ENCODE measurements at places on chromosomes 3 and 15.

GRCh38 chr3:167909504-167909896, 174.0 kb downstream of the SERPINI1 start:
- no peak for DNase-seq

GRCh38 chr3:17800232-17800631, 57.8 kb upstream of the TBC1D5 start:
- peak; percentile 95 for DNase-seq

- peak; percentile 63 for DNase-seq
Observed at GRCh38 chr3:173932624-173933023, 535.1 kb downstream of the NLGN1 start.

GRCh38 chr15:86644339-86644738, 564.7 kb downstream of the AGBL1 start:
- no peak for DNase-seq

DNA sequence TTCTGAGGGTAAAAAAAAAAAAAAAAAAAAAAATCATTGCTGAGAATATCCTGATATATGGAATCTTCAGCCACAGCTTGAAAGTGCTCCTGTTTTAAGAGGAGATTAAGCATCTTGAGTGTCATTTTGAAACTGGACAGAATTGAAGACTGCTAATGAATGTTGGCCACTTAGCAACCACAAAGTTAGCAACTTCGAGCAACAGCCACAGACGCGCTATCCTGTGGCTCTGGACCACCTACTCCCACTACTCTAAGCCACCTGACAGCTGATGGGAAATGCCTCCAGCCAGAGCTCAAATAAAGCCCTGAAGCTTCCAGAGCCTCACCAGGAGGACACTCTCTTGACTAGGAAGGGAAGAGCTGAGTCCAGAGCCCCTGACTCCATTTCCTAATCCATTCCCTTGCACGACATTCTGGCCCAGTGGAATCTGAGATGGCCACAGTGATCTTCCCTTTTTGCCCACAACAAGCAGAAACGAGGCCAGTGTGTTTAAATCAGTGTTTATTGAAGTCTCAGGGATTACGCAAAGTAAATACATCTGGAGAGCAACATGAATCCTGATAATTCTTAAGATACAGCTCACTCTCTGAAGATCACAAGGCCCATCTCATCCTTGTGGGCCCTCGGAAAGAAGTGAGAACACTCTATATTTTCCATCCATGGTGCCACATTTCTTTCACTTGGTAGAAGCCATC, 58.6 kb downstream of the TMEM212 start:
- DNase-seq, result no peak

DNA sequence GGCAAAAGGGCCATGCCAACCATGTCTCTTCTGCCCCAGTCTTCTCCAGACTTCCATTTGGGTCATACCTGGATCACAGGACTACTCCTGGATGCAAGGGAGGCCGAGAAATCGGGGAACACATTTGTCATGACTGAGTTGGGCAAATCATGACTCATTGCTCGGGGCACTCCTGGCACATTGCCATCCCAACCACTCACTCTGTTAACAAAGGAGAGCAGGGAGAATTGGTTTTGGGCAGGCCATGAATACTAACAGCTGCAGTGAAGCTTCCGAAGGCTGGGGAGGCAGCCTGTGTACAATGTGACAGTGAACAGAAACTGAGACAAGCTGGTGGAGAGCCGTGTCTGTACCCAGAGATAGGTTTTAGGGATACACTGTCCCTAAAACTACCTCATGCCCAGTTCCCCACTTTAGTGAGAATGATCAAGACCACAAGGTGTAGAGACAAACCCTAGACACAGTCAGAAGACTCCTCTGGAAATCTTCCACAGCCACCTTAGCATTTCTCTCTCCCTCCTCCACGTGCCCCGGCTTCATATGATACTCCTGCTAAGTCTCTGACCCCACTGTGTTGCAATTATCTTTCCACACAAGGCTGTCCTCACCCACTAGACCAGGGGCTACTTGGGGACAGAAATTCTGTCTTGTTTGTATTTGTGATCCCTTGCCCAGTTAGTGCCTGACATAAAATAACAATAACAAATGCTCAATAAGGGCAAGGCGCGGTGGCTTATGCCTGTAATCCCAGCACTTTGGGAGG, 10.5 kb upstream of the BUB1B start:
- DNase-seq, result peak; percentile 34

DNA sequence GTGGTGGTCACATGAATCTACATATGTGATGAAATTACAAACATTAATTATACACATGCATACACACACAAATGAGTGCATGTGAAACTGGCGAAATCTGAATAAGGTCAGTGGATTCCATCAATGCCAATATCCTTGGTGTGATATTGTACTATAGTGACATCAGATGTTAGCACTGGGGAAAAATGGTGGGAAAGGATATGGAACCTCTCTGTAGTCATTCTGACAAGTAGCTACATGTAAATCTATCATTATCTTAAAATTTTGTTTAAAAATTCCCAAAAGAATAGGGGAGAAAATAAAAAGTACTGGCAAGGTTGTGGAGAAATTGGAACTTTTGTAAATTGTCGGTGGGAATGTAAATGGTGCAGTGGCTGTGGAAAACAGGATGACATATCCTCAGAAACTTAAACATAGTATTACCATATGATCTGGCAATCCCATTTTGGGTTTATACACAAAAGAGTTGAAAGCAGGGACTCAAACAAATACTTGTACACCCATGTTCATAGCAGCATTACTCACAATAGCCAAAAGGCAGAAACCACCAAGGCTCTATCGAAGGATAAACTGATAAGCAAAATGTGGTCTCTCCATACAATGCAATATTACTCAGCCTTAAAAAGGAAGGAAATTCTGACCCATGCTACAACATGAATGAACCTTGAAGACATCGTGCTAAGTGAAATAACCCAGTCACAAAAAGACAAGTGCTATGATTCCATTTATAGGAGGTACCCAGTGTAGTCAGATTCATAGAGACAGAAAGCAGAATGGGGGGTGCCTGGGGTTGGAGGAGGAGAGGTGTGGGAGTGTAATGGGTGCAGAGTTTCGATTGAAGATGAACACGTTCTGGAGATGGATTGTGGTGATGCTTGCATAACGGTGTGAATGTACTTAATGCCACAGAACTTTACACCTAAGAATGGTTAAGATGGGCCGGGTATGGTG, 25.3 kb upstream of the HRH1 start:
- DNase-seq, result no peak

DNA sequence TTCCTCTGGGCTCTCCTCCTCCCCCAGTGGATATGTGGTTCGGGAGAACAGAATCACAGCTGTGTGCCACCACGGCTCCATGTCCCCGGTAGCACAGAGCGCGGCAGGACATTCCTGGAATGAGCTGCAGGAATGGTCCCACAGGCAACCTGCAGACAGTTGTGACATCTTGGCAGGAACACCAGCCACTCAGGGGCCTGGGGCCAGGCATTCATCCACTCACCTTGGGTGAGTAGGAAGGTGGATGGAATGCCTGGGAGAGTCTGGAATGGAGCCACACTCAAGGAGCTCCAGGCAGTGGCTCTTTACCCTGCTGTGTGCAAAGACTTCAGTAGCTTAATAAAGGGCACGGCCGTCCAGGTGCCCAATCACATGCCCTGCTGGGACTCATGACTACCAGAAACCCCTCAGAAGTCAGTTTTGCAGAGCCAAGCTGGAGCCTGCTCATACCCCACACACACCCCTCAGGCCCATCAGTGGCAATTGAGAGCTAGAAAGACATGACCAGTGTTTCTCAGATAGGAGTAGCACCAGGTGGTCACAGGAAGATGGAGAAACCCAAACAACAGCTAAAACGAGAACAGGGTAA, 117.3 kb upstream of the PRR20G start:
- DNase-seq, result no peak

DNA sequence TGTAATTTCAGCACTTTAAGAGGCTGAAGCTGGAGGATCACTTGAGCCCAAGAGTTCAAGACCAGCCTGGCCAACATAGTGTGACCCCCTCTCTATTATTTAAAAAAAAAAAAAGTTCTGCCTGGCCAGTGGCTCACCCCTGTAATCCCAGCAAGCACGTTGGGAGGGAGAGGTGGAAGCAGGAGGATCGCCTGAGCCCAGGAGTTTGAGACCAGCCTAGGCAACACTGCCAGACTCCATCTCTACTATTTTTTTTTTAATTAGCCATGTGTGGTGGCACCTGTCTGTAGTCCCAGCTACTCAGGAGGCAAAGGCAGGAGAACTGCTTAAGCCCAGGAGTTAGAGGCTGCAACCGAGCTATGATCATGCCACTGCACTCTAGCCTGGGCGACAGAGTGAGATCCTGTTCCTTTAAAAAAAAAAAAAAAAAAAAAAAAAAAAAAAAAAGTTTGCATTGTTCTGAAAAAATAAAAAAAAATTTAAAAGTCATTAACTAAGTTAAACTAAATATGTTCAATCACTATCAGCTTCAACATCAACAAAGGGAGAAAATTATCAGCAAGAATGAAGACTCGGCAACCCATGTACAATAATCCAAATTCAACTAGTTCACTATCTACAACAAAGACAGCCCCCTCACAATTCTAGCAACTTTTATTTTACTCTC, 1.9 kb downstream of the RAF1 start:
- DNase-seq, result no peak

- DNase-seq, result no peak
Observed at GRCh38 chr3:190127195-190127594, 6.5 kb upstream of the P3H2 start.

DNA sequence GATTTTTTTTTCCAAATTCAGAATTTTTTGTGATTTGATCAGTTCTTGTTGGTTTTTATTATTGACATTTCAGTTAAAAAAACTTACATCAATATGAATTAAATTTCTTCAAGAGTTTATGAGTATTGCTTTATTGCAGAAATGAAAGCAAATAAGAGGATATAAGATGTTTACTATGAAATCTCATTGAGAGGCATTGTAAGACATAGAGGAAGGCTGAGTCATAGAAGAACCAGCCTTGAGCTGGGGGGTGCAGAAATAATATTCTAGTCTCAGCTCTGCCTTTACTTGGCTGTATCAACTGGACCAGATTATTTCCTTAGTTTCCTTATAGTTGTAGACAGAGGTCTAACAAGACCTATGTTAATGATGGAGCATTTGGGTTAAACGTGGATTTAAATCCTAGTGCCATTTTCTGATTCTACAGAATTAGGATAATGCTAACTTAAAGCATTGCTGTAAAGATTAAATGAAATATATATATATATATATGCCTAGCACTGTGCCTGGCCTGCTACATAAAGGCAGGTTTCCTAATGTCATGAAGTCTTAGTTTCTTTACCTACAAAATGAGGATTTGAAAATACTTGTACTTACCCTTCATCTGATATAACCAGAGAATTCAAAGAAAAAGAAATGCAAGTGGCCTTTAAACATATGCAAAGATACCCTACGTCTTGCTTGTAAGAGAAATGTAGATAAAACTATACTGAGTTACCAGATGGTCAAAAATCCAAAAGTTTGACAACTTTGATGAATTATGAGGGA, 7.3 kb downstream of the FAM98B start:
- DNase-seq, result no peak

DNA sequence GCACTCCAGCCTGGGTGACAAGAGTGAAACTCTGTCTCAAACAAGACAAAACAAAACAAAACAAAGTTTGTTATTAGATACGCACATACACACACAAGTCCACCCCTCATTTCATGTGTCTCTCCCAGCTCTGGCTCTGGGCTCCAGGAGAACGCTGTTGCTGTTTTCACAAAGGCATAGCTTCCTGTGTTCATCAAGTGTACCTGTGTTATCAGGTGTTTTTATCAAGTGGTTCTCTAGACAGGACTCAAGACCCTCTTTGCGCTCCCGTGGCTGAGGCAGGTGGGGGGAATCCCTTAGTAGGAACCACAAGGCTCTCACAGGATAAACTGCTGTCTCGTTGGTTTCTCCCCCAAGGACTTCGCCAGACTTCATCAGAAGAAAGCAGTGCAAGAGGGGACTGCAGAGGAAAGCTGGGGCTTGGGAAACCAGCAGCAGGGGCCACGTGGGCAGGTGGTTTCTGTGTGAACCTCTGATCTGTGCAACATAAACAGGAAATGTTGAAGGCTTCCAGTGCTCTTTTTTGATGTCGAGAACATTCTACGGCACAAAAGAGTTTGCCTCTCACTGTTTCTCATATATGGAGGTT, 6.9 kb upstream of the PPP1R2 start:
- no peak for DNase-seq

- no peak for DNase-seq
Observed at GRCh38 chr15:74464897-74465296, 3.9 kb upstream of the UBL7 start.

DNA sequence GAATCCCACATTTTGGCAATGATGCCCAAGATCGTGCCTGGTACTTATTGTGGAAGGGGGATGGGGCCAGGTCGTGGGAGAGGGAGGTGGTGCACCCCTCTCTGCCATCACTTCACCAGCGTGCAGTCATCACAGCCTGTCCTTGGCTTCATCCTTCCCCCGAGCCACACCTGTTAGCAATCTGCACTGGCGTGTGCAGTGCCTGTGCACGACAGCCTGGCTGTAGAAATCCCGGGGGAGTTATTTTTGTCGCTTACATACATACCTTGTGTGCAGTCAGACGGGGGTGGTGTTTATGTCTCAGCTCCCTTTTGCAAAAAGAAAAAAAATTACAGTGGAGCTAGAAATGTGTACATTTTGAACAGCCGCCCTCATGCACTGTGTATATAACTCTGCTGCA, 216.0 kb downstream of the TLE3 start:
- DNase-seq, result no peak

GRCh38 chr15:76062286-76062685, 2.5 kb downstream of the TMEM266 start:
- no peak for DNase-seq

Data from retinal pigment epithelial cell (primary cell).